ENCODE measurements at places on chromosomes 4 and X. TPM values are rescaled to one million over a fixed set of nuclear protein-coding genes. Genes with fewer than 3 reads are reported as not detected.

DNA sequence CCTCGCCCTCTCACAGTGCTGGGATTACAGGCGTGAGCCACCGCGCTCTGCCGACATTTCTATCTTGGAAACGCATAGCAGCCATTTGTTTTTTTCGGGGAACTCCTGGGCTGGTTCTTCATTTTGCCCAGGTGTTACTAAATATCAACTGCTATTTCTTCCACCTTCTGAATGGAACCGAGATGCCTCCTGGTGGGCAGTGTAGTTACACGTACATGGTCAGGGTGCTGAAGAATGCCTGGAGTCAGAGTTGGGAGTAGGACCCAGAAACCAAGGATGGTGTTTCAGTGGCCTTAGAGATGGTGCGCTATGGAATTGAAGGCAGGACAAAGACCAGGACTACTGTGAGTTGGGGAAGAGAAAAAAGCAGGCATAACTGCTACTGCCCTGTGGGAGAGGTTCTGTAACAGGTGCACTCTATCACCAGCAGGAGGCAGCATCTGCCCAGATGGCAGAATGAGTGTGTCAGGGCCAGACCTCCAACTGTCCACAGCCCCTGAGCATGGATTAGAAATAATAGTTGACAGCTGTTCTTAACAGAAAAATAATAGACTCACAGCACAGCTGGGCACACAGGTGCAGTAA is 81.7 kb downstream of the ZC4H2 start:
- DNase-seq: peak; percentile 26

- no peak for DNase-seq
These were observed 285.4 kb upstream of the BOD1L1 start for GRCh38 chr4:13912966-13913365.

GRCh38 chr4:122221322-122221721 is 69.2 kb downstream of the BLTP1 start:
- DNase-seq: peak; percentile 63

DNA sequence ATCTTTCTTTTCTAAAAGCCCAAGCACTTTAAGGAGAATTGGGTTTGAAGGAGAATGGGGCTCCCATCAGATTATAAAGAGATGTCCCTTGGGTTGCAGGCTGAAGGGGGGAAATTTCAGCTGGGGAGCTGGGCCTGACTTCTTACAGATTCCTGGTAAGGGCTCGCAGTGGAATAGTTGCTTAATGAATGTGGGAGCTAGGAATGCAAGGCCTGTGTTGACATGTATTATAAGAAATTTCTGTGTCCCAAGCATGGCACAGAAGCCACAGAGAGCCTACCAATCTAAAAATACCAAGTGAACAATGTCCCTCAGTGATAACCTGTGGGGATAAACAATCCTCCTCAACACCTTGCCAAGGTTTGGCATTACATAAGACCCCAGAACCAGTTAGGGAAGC is 39.3 kb upstream of the WNK3 start:
- DNase-seq: no peak

DNA sequence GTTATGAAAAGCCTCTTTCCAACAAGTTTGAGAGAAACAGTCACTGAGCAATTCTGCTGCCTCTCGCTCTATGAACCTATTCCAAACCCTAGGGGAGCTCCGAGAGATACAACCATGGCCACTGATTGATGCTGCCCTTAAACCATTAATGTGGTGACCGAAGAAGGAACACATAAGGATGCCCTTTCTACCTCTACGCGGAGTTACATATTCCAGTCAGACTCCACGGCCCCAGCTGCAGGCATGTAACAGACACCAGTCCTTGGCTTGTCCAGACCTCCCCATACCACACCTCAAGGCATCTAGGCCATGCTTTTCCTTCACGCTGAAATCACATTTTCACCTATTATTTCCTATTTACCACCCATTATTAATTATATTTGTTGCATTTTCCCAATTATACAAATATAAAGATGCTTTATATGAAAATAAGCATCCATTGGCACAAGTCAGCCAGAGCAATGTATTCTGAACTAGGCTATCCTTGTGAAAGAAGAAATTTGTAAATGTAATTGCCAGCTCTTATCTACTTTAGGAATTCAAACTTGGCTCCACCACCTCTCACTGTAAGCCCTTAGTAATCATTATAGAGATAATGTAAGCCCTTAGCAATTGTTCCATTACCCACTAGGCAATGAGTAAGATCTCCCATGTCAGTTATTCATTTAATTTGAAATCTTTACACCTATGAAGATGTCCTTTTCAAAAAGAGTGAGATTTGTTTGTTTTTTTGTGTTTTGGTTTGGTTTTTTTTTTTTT is 338.4 kb downstream of the NR3C2 start:
- no peak for DNase-seq

GRCh38 chrX:106201502-106202178 is 33.5 kb downstream of the PWWP3B start:
- no peak for DNase-seq

GRCh38 chrX:138191998-138192397 is 519.5 kb downstream of the FGF13 start:
- no peak for DNase-seq

- DNase-seq: no peak
These were observed 24.0 kb downstream of the SMIM14 start for GRCh38 chr4:39614487-39615162.

DNA sequence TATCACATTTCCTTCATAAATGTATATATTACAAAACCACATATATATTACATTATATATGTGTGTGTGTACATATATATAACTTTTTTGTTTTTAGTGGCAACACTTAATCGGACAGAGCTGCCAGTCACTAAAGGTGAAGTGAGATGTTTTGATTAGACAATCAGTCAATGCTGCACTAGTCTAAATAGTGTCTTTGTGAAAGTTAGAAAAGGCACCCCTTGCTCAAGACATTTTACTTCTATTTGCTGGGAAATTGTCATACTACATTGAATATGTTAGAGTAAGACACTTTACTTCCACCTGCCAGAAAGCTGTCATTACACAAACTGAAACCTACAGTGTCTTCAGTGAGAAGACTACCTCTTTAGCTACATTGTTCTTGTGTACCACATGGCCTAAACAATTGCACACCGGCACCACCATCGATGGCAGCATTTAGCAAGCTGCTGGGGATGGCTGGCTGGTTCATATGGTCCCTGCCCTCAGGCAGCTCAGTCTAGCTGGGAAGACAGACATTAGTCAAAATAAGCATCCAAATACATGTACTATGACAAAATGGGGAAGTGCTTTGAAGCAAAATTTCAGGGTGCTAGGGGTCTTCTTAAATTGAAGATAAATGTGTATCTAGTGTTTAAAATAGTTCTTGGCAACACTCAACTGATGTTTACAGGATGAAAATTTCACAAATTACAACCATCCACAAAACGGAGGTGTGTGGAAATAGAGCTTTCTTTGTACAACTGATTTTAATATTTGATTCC is 148.1 kb upstream of the GATB start:
- no peak for DNase-seq

The BEND2 gene
- total RNA-seq: not detected

The SATL1 gene
- not detected for total RNA-seq

The TSPAN6 gene
- 0.93 TPM for total RNA-seq

The MSANTD1 gene
- total RNA-seq: 2.2 TPM

The CT45A3 gene
- total RNA-seq: not detected

The DGKK gene
- total RNA-seq: not detected

The PWWP3B gene
- not detected for total RNA-seq

Measured in CD4-positive, alpha-beta memory T cell (primary cell).